Left renal cortex interstitium (tissue), 4 donors: ENCODE measurements at places on chromosomes 11 and 22.

DNA sequence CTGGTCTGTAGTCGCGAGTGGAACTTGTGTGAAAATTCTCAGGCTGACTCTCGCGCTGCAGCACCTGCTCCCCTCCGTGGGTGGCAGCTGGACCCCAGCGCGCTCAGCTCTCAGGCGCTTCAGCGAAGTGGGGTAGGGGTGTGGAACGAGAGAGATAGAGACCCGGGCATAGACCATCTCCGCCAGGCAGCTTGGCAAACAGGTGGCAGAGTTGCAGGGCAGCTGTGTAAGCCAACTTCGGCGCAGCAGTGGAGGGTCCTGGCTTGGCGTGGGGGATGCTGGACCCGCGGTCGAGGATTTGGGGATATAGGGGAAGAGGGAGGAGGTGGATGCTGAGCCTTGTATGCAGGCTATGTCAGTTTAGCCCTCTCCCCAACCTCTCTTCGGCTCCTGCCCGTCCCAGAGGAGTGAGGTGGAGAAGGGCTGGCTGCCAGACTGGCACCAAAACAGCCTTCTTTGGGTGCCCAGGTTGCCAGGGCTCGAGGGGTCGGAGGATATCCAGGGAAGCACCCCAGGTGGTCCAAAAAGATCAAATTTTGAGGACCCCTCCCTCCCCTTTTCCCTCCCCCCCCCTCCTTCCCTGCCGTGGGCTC is 746 bp upstream of the CALCB start:
- no peak for DNase-seq

GRCh38 chr22:25008666-25009065 is 56.1 kb downstream of the KIAA1671 start:
- no peak for DNase-seq

DNA sequence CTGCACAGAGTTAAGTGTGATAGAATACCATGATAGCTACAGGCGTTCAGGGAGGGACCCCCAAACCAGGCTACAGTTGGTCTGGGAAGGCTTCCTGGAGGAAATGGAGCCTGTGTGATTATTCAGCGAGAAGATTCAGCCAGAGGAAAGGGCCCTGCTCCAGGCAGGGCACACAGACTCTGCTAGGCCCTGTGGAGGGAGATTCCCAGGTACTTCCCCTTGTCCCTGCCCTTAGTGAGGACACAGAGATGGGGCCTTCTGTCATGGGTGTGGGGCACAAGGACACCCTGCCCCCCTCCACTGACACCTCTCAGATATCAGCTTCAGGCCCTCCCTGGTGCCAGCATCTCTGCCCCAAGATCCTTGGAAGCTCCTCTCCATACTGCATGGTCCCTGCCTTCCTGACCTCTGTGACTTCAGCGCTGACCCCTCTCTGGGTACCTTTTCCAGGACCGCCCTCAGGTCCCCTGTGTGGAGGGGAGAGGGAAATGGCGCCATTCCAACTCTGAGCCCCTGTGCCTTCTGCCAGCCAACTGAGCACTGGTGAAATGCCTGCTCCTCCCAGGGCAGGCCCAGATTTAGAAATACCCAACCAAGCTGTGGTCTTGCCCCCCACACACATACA is 12.6 kb upstream of the POU2F3 start:
- no peak for DNase-seq

DNA sequence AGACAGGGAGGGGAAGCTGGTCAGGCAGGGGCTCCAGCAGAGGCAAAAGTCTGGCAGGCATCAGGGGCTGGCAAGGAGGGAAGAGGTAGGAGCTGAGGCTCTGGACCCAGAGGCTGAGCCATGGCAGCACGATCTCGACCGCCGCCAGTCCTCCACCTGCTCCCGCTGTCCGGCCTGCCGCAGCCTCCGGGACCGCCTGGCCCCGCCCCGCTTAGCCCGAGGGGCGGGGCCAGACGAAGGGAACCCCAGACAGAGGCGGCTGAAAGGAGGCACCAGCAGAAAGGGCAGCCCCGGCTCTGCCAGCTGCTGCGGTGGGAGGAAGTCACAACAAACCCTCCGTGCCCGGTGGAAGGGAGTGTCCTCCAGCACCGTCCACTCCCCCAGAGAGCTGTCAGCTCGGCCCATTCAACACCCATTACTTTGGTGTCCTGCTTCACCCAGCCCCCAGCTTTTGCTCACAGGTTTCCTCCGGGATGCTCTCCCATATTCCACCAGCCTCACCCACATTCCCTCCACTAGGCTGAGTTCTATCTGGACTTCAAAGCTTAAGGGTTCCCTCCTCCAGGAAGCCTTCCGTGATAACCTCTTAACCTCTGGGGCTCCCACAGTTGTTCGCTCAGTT is at the start of gene MFNG:
TSS of gene MFNG (minus strand) at position 161 of the 622 bp plus-strand sequence. CDS start 207 bp downstream, outside the sequence.
- no peak for DNase-seq

GRCh38 chr22:30365891-30366290 is 9.1 kb downstream of the CCDC157 start:
- no peak for DNase-seq

GRCh38 chr11:69832561-69833413 is 13.6 kb upstream of the FGF3 start:
- DNase-seq = no peak

DNA sequence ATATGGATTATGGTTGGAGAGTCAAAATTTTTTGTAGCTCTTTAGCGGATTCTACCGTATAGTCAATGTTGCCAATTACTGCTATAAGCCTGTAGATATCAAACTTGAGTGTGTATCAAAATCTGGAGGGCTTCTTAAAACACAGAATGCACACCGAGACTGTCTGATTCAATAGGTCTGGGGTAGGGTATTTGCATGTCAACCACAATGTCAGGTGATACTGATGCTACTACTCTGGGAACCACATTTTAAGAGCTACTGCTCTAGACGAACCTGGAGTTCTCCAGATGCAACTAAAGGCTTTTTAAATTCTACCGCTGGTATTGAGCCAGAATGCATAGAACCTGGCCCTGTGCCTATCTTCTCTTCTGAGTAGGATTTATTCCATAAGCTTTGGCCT is 15.8 kb upstream of the MS4A4A start:
- no peak for DNase-seq

DNA sequence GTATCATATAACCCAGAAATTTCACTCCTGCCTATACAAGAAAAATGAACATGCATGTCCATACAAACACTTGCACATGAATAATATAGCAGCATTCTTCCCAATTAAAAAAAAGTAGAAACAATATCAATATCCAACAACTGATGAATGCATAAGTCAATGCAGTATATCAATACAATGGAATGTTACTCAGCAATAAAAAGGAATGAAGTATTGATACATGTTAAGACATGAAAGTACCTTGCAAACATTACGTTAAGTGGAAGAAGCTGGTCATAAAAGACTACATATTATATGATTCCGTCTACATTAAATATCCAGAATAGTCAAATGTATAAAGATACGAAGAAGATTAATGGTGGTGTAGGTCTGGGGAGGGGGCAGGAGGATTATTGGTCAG is 73.9 kb upstream of the DRD2 start:
- DNase-seq = no peak

- no peak for DNase-seq
Measured at GRCh38 chr11:36657610-36658267, 59.7 kb upstream of the RAG2 start.

- no peak for DNase-seq
Measured at GRCh38 chr11:74504100-74504691, 10.7 kb upstream of the LIPT2 start.

- DNase-seq = no peak
Measured at GRCh38 chr22:42747701-42748513, 27.2 kb upstream of the A4GALT start.

DNA sequence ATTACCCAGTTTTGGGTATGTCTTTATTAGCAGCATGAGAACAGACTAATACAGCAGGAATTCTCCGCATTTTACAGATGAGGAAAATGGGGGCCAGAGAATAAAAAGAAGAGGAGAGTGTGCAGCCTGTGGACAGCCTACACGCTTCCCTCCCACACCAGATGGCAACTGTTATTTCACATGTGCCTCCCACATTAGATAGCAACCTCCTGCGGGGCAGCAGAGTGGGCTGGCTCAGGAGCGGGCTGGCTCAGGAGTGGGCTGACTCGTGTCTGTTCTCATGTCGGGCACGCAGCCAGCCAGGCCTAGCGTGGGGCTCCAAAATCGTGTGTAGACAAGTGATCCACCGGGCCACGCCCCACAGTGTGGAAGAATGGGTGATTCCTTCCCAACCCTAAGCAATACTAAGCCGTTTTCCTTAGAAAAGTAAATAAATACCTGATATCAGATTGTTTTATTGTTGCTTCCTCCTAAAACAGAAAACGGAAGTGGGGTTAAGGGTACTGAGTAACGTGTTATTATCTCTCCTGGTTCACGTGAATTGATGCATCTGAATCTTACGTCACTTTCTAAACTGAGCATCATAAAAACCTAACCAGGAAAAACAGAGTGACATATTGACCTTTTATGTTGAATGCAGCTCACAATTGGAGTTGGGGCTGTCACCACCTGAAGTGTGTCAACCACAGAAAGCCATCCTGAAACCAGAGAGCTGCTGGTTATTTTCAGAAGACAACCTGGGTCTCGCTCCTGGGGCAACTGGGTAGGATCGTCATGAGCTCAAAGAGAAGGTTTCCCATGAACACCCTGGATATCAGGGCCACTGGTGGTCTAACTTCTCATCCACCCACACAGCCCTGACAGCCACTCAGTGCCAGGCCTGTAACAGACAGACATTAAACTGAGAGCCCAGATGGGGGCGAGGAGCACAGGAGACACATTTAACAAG is 3.3 kb downstream of the TTLL1 start:
- DNase-seq = no peak

DNA sequence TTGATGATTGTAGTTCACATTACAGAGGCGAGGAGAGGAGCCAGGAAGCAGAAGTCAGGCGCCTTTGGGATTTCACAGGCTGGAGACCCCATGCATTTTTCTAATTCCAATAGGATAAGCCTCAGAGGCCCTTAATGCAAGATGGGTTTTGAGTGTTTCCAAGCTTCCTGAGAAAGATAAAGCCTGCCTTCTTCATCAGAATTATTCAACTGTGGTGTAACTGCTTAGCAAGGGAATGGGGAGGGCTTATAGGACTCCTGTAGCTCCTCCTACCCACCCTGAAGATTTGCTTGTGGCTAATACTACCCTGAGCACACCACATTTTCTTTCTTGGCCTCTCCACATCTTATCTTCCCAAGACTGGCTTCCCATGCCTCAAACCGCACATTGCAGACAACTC is 151.1 kb upstream of the ISX start:
- no peak for DNase-seq

DNA sequence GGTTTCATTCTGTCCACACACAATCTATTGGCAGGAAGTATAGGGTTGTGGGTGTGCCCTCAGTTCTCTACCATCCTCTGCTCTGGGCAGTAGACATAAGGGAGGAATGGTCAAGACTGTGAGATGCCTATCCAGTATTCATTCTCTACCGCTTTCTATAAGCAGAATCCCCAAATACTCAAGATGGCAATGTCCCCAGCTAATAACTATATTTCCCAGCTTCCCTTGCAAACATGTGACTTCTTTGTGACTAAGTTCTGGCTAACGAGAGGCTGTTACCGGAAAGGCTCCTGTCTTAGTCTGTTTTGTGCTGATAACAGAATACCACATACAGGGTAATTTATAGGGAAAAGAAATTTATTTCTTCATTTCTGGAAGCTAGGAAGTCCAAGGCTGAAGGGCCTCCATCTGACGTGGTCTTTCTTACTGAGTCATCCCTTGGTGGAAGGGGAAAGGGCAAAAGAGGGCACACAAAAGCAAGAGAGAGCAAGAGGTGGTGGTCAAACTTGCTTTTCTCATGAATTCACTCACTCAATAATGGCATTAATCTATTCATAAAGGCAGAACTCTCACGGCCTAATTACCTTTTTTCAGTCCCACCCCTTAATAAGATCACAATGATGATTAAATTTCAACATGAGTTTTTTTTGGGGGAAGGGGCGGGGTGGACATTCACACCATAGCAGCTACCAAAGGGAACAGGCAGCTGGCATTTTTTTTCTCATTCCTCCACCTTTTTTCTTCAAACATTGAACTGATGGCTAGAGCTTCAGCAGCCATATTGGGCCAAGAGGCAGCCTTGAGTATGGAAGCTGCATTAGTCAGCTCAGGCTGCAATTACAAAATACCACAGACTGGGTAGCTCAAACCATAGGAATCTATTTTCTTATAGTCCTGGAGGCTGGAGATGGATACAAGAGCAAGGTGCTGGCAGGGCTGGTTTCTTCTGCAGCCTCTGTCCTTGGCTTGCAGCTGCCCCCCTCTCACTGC is 109.7 kb upstream of the OR9Q1 start:
- no peak for DNase-seq

DNA sequence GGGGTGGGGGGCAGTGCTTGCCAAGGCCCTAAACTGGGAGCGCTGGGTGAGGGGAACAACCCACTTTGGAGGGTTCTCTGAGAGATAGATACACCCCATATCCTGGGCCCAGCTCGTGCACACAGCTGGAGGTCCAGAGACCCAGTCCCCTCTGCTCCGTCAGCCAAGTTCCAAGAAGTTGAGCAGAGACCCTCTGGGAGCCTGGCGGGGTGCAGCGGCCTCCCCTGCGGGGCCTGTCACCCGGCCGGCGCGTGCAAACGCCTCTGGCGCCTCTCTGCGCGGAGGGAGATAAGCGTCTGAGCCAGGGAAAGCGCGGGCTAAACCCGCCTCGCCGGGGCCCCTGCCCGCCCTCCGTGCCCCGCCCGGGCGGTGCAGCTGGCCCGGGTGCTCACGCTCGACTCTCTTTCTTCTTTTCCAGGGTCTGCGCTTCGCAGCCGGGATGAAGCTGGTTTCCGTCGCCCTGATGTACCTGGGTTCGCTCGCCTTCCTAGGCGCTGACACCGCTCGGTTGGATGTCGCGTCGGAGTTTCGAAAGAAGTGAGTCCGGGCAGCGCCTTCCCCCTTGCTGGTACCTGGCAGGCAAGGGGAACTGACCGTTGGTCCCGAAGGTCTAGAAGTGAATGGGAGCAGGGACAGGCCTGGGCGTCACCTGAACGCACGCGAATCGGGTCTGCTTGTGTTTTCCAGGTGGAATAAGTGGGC is 540 bp downstream of the ADM start:
- DNase-seq = no peak

DNA sequence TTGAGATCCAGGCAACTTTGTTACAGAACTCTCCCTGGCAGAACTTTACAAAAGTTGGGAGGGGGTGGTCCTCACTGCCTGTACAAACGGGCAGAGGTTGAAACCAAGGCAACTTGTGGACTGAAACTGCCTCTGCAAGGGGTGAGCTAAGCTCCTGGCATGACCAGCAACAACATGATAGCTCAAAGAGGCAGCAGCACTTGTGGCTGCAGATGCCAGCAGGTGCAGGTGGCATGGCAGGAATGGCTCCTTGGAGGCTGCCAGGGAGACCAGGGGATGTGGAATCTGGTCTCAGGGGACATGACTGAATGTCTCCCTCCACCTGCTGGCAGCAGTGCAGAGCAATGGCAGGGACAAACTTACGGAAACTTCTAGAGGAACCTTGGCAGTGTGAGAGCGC is 38.8 kb upstream of the PHF21A start:
- DNase-seq = no peak

DNA sequence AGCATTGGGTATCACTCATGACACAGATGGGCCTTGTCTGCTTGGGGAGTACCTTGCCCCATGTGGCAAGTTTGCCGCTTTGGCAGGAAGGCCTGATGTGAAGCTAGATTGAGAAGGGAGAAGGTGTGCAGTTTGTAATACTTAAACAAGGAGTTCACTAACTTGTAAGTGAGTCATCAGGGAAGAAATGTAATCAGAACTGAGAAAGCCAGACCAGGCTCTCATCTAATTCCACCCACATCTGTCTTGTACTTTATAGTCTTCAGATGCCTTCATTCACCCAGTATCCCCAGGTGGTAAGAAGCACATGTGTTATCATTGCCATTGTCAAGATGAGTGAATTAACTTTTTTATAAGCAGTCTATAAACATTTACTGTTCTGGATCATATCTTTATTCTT is 116.0 kb upstream of the DDI1 start:
- no peak for DNase-seq

- no peak for DNase-seq
Measured at GRCh38 chr11:23310276-23310675, 450.0 kb upstream of the CCDC179 start.
